ENCODE measurements at places on chromosomes 11 and 22.

DNA sequence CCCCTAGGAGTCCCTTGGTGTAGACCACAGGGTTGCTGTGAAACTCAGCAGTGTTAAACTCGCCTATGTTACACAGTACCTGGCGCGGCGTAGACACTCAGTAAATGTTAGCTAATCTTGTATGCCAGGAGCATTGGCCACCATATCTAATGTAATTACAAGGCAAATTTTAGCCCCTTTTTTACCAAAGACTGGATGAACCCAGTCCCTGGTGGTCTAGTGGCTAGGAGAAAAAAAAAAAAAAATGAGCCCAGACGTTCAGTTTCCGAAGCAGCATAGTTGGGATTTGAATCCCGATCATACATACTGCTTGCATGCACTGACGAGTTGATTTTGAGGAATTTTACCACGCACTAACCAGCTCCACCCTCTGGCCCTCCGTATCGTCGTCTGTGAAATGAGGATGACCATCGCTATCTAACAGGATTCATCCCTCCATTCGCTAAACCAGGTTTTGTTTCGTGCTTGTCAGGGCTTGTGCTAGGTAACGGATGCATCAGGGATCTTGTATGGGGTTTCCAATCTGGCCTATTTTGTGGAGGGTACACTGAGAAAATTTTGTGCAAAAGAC lies 688 bp downstream of the PTS start:
- DNase-seq: no peak

- DNase-seq: no peak
These were observed 5.6 kb downstream of the TMA7B start for GRCh38 chr22:39965748-39966147.

GRCh38 chr11:69791276-69792180 lies 16.4 kb upstream of the FGF4 start:
- no peak for DNase-seq

DNA sequence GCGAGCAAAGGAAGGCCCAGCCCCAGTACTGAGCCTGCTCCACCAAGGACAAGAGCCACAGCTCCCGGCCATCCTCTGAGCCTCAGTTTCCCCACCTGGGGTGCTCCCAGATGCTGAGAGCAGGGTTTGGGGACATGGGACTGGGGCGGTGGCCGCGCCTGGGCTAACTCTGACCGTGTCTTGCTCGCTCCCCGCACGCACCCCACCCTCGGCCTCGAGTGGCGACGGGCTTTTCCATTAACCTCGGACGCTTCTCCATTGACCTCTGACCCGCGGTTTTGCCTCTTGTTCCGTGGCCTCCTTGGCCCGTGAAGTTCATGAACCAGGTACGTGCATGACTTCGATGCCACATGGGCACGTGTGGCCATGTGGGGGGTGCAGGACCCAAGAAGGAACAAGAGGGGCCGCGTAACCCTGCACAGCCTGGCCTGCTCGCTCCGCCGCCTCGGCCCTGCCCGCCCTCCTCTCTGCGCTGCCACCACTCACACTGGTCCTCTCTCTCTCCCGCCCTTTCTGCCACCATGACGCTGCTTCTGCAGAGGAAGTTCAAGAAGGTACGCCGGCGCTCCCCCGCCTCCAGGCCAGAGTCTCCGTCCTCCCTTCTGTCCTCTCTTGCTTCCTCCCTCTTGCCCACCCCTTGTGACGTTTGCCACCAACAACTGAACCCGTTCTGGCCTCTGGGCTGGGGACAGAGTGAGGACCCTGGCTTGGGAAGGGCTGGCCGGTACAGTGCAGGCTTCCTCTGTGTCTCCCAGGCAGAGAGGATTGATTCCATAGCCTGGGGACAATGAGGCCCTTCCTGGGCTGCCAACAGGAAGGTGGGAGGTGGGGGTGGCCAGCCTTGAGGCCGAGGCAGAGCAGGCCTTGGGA lies 6.9 kb downstream of the TNNT3 start:
- no peak for DNase-seq

DNA sequence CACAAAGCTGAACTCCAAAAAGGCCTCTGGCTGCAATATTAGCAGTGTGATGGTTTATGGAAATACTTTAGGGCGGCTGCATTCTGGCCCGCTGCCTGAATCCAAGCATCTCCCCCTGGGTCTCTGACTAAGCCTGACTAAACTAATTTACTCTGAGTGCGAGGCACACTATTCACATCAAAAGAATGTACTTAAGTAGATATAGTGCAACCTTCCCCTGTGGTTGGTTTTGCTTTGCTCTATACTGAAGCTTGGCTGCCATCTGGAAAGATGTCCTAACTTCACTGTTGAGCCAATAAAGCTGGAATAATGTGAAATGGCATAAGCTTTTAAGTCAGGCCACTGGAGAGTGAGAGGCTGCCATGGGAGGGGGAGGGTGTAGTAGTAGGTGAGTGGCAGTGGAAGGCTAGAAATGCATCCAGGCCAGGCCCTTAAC lies 321.6 kb downstream of the AASDHPPT start:
- no peak for DNase-seq

DNA sequence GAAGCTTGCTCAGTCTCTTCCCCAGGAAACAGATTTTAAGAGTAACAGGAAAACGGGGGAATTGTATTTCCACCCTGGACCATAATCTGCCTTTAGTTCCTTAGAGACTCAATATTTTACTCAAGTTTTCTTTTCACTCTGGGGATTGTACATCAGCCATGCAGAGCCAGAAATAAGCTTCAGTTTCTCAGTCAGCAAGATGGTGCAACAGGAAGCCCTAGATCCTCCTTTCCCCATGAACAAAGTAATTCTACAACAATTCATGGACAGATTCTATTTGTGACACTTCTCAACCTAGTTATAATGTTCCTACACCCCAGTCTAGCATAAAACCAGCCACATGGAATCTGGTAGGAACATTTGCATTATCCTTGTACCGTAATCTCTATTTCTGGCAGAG lies 24.7 kb downstream of the OR8B2 start:
- DNase-seq: no peak

GRCh38 chr11:15826826-15827225 lies 529.5 kb downstream of the SOX6 start:
- no peak for DNase-seq

DNA sequence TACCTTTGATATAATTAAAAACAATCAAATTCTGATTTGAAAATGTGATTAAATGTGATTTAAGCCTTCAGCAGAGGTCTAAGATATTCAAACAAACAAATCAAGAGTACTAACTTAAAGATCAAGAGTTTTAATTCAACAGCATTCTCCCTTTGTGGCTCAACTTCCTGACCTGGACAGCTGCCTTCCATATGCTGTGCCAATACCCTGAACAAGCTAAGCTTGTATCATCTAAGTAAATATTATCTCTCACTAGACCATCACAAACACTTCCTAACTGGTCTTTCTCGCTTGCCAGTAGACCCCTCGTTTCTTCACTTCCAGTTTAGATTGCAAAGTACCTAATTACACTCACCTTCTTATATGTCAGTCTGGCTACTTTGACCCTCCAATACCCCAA lies 35.9 kb upstream of the P4HA3 start:
- DNase-seq: no peak

Measured in naive B cell (primary cell).